ENCODE measurements at places on chromosomes 2 and 18. TPM values are rescaled to one million over a fixed set of nuclear protein-coding genes. Genes with fewer than 3 reads are reported as not detected.

The ABCB11 gene
- total RNA-seq = not detected

The POTEI gene
- total RNA-seq = 1.4 TPM

DNA sequence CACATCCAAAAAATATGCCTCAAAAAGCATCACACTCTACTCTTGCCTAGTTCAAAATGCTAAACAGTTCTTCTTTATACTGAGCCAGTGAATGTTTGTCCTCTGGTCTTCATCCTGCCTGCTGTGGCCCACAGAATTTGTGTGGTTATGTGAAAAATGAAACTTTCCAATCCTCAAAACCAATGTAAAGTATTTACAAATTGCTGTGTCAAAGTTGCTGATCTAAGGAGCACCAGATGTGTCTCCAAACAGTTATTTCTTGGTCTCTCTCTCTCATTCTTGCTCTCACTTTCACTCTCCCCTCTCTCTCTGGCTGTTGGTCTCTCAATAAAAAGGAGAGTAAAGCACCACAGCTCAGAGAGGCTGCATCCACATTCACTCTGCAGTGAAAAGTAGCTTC, 23.0 kb downstream of the EPHA4 start:
- no peak overlapping the region for H3K27ac ChIP-seq
- H3K36me3 ChIP-seq = no peaks in the 10 kb centered on the region
- H3K4me1 ChIP-seq = peaks cover 31% of the 10 kb centered on the region
- no peak overlapping the region for H3K4me3 ChIP-seq
- DNase-seq = no peak

GRCh38 chr2:23685181-23685580, 241.7 kb downstream of the ATAD2B start:
- peaks cover 27% of the 10 kb centered on the region for H3K27me3 ChIP-seq
- no peak for DNase-seq
- H3K4me3 ChIP-seq = no peak overlapping the region
- H3K27ac ChIP-seq = no peak overlapping the region
